ENCODE measurements at places on chromosomes 13 and 19.

DNA sequence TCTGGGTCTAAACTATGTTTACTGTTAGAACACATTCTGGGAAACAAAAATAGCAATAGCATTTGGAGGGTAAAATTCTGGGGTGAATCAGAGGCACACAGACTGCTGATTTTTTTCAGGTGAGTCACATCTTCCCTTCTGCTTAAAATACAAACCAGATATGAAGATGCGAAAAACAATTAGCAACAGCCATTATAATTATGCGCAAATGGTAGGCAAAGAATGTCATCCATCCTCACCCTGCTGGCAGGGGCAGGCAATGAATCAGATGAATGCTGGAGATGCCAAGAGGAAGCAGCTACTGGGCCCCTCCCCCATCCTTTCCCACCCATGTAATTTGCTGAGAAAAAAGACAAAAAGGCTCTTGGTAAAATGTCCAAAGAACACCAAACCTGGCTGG is 282.9 kb downstream of the KLF5 start:
- DNase-seq, result no peak

DNA sequence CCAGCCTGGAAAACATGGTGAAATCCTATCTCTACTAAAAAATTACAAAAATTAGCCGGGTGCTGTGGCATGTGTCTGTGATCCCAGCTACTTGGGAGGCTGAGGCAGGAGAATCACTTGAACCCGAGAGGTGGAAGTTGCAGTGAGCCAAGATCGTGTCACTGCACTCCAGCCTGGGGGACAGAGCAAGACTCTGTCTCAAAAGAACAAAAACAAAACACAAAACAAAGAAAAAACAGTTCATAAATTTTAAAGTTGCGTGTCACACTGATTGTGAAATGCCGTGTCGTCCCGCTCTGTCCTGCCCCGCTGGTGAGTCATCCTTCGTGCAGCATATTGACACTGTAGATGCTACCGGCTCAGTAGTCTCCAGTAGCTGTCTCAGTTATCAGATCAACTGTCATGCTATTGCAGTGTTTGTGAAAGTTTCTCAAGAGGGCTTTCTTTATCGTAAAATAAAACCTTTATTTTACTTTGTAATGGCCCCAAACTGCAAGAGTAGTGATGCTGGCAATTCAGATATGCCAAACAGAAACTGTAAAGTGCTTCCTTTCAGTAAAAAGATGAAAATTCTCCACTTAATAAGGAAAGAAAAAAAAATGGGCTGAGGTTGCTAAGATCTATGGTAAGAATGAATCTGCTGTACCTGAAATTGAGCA is 36.4 kb upstream of the IGFL1 start:
- no peak for DNase-seq

DNA sequence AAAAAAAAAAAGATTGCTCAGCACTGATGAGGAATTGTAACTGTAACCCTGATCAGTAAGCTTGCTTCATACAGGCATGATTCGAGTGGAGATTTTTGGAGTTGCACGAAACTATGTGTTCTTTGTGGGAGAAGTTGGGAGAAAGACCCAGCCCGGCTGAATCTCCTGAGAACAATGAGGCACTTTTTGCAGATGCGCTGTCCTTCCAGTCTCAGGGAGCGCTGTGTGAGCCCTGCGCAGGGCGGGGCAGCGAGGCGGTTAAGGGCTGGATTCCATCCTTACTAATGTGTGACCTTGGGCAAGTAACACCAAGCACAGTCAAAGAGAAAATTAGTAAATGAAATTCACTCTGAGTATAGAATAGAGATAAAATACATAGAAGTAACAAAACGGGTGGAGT is 76.9 kb downstream of the SIPA1L3 start:
- DNase-seq, result no peak

DNA sequence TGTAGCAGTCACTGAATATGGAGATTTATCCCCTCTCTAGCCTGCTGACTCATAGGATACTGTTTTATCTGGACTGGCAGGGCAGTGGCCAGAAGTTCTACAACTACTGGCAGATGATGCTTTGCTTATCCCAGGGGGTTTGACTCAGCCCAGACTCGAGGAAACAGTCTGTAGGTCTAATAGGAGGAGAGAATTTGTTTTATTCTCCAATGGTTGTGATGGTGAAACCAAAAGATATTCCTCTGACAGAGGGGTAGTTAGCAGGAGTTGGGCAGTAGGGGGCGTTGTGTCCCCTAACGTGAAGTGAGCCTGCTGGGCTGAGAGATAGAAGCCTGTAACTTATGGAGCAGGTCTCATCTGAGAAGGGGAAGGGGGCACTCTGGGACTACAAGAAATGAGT is 74.9 kb downstream of the WTIP start:
- DNase-seq, result no peak

GRCh38 chr19:50725911-50726230 is 2.7 kb downstream of the CLEC11A start:
- DNase-seq, result no peak

Measured in NCI-H1436 treated with DMSO at 0.1 percent for 48 hours (cell line).